ENCODE measurements at places on chromosomes 5 and 9.
A peak's percentile ranks its signal among the peaks of the same experiment; 100 is the strongest.

- DNase-seq = no peak
These were observed 15.8 kb upstream of the NTNG2 start for GRCh38 chr9:132146039-132146438.

- no peak for DNase-seq
These were observed 40.9 kb upstream of the DHFR start for GRCh38 chr5:80695666-80696065.

GRCh38 chr9:128724744-128725211 is 851 bp upstream of the ZDHHC12 start:
- peak; percentile 58 for DNase-seq

DNA sequence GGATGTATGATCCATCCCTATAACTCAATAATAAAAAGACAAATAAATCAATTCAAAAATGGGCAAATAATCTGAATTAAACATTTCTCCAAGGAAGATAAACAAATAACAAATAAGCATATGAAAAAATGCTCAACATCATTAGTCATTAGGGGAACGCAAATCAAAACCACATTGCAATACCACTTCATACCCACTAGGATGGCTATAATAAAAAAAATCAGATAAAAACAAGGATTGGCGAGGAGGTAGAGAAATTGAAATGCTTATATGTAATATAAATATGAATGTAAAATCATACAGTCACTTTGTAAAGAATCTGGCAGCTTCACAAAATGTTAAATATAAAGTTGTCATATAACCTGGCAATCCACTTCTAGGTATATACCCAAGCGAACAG is 52.3 kb upstream of the TBCA start:
- DNase-seq = no peak

DNA sequence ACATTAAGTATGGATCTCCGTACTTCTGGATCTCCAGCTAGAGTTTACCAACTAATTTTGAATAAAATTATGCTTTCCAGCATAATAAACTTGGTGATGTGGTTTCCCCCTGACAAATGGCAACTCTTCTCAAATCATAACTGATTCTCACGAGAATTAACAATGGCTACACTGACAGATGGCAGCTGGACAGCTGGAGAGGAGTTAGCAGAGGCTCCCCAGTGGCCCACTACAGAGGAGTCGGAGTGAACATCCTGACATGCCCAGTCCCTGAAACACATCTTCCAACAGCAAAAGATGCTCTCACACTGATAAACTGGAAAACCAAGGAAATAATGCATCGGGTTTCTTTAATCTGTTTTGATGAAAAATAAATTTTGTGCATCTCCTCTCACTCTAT is 239.6 kb downstream of the MAN2A1 start:
- DNase-seq = no peak

- peak; percentile 70 for DNase-seq
These were observed 294.1 kb downstream of the FANCC start for GRCh38 chr9:95023217-95024003.

Measured in femur (tissue), 1 donor.